ENCODE measurements at places on chromosomes 6 and 20.

GRCh38 chr6:119713903-119714302 is 364.3 kb upstream of the MAN1A1 start:
- no peak for DNase-seq

DNA sequence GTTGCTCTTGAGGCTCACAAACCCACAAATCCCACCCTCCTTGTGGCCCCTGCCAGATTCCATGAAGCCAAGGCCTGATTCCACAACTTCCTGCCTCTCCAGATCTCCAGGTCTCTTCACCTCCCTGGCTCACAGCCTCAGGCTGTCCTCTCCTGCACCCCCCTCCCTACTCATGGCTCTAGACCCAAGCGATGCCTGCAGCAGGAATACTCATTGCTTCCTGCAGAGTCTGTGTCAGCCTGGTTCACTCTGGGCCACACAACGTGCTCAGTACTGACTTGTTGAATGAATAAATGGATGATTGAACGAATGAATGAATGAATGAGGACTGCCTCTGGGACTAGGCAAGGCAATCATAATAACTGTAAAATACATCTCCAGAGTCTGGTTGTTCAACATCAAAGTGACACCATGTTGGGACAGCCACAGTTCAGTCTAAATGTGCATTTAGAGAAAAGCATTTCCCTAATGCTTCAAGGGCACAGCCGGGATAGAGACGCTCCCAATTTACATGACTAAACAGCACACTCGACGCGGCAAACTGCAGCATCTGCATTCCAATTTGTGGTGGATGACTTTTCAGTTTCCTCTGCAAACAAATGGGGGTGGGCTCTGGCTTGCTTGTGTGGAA is 139.9 kb downstream of the GRM4 start:
- no peak for DNase-seq

- DNase-seq: peak; percentile 45
Observed at GRCh38 chr20:63658749-63659187, 656 bp downstream of the RTEL1 start.

DNA sequence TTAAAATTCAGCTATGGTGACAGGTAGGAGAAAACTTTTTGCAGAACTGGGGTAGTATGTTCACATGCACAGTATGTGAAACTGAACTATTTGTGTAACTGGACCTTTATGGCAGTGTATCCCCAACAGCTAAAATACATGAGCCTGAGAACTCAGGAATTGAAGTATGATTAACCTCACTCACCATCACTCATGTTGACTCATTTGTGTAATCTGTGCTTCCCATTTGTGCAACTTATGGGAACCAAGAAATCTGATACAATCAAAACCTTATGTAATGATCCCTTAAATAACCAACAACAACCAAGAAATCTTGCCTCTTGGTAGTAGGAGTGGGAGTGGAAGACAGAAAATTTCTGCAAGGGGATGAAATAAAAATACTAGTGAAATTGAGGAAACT is 674.9 kb downstream of the HDGFL1 start:
- peak; percentile 94 for DNase-seq

DNA sequence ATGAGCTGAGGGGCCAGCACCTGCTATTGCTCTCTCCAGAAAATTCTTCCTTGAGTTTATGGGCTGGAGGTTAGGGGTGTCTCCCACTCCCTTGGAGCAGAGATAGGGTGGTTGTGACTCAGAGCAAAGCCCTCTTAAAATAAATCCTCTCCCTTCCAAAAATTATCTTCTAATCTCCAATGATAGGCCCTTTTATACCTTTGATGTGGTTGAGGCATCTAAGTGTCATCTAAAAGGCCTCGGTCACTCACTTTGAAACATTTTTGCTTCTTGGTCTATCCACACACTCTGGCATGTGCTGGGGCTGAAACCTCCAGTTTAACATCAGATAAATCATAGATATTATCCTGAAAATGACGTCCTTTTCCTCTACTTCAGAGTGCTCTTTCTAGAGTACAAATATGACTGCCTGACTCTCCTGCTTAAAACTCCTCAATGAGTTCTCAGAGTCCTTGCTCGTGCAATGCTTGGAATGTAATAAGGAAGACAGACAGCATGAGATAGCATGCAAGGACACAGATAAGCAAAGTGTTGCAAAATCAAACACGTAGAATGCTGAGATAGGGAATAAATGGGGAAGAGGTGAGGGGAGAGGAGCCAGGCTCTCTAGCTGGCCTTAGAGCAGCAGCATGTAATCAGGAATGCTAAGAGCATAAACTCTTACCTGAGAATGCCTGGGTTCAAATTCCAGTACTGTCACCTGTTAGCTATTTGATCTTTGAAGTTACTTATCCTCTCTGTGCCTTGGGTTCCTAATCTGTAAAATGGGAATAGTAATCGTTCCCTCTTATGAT is 374.1 kb upstream of the CITED2 start:
- DNase-seq: no peak

Measured in fibroblast of mammary gland (primary cell).